Lung microvascular endothelial cell (primary cell): ENCODE measurements at places on chromosomes 1 and 21. TPM values are rescaled to one million over a fixed set of nuclear protein-coding genes. Genes with fewer than 3 reads are reported as not detected.

The PLA2G5 gene
- total RNA-seq, result under 0.01 and 0.44 TPM in 2 replicates

- DNase-seq, result no peak
These were observed 45.9 kb downstream of the BARHL2 start for GRCh38 chr1:90671251-90671650.

- peak; percentile 55 for DNase-seq
These were observed at the start of gene FOXD3 for GRCh38 chr1:63322114-63322943. FOXD3 (plus strand) TSS chr1:63322567; CDS start chr1:63323059, 492 bp downstream.

- no peak for DNase-seq
These were observed 39.6 kb upstream of the SLC19A2 start for GRCh38 chr1:169525391-169525790.

DNA sequence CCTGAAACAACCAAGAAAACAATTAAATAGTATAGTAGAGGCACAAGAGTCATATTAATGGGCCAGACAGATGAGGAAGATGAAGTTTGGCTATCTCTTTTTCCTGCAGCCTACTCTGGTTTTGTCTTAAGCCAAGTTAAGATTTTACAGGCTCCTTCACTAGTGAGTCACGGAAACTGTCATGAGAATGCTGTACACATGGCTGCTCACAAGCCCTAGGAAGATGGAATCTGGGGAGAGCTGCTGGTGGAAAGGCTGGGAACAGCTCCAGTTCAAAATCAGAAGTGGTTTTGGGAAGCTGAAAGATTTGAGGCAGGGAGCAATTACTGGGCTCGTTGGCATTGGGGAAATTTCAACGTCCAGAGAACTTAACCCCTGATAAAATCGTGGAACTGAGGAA is 46.4 kb upstream of the S1PR1 start:
- DNase-seq, result no peak

DNA sequence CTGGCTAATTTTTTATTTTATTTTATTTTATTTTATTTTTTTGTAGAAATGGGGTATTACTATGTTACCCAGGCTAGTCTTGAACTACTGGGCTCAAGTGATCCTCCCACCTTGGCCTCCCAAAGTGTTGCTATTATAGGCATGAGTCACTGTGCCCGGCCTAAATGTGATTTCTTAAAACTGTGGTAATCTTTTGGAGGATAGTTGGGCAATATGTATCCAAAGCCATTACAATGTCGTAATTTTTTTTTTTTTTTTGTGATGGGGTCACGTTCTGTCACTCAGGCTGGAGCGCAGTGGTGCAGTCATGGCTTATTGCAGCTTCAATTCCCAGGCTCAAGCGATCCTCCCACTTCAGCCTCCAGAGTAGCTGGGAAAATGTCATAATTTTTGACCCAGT is 14.2 kb downstream of the ETV3L start:
- no peak for DNase-seq

GRCh38 chr1:76919085-76919484 is 51.8 kb downstream of the ST6GALNAC5 start:
- no peak for DNase-seq

- no peak for DNase-seq
These were observed 14.8 kb upstream of the SOD1 start for GRCh38 chr21:31644643-31645042.
